ENCODE measurements at places on chromosomes 6 and 20.
A peak's percentile ranks its signal among the peaks of the same experiment; 100 is the strongest.

DNA sequence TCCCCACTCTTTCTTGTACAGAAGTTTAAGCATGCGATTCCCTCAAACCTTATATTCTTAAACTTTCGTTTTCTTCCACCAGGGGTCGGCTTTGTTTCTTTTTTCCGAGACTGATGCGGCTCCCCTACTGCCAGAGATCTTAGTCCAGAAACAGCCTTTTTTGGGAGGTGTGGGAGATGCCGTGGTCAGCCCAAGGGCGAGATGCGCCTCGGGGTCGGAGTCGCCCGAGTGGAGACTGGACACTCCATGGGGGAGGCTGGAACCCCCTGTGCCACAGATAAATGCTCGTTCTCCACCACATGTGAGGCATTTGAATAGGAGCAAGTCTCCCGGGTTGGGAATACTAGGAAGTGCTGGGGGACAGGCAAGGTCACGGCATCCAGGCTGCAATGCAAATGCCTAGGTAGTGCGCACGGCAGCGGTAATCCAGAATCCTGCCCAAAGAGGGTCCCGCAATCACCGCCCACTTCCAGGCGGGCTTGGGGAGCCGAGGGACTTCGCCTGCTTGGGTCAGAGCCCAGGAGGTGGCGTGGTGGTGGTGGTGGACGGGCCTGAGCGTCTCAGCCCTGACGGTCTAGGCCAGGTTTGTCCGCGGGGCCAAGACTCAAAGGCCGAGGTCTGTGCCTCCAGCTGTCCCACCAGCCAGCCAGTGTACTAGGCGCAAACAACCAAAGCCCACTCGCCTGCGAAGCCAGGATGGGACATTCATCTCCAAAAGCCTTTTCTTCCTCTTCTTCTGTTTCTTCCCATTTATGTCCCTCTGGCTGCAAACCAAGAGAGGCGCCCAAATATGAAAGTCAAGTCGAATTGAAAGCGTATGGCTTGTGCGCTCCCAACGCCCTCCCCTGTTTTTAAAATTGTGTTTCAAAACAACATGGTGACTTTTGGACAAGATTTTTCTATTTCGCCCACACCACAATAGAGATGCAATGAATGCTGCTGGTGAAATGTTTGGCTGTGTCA lies 39.3 kb upstream of the OSTM1 start:
- DNase-seq: peak; percentile 68

- DNase-seq: no peak
These were observed 9.5 kb upstream of the SIRPB1 start for GRCh38 chr20:1629321-1629720.

- no peak for DNase-seq
These were observed 8.2 kb downstream of the ZFAND3 start for GRCh38 chr6:37827603-37828265.

DNA sequence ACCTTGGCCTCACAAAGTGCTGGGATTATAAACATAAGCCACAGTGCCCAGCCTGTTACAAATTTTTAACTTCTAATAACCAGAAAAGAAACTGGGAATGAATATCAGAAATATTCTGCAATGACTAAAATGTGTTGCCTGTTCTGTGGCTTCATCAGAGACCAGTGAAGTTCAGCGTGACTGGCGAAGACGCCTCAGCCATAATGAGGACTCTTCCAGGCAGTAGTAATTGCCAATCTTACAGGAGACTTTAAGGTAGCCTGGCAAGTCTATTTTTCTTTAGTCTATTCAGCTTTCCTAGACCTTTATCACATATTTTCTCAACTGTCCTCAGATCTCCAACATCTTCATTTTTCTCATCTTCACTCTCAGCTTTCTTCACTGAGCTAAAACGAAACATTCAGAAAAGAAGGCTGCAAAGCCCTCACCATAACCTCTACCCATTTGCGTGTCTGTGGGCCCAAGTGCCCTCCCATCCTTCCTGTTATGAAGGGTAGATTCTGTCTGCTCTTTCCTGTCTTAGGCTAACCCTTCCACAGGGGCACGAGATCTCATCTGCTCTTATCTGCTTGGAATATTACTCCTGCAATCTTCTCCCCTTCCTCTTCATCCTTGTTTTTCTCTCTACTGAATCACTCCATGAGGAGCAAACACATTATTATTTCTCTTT lies 42.0 kb upstream of the OLIG3 start:
- DNase-seq: no peak

Data from EL (cell line).